ENCODE measurements at places on chromosomes 2 and 18.

GRCh38 chr2:224405412-224405811 lies 3.5 kb upstream of the FAM124B start:
- DNase-seq = no peak

- DNase-seq = no peak
These were observed 65.5 kb upstream of the CYP1B1 start for GRCh38 chr2:38141501-38141900.

GRCh38 chr2:37625796-37626571 lies 45.5 kb downstream of the CDC42EP3 start:
- DNase-seq = peak; percentile 27

- no peak for DNase-seq
These were observed 594 bp downstream of the RAD51AP2 start for GRCh38 chr2:17517481-17518211.

DNA sequence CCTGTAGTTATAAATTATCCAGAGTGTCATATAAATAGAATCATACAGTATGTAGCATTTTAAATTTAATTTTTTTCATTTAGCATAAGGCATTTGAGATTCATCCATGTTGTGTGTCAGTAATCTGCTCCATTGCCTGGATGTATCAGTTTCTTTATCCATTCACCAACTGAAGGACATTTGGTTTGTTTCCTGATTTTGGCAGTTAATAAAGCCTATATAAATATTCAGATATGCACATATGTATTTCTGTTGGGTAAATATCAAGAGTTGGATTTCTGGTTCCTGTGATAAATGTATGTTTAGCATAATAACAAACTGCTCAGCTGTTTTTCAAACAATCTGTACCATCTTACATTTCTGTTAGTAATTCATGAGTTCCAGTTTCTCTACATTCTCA lies 39.9 kb downstream of the CCDC150 start:
- no peak for DNase-seq

DNA sequence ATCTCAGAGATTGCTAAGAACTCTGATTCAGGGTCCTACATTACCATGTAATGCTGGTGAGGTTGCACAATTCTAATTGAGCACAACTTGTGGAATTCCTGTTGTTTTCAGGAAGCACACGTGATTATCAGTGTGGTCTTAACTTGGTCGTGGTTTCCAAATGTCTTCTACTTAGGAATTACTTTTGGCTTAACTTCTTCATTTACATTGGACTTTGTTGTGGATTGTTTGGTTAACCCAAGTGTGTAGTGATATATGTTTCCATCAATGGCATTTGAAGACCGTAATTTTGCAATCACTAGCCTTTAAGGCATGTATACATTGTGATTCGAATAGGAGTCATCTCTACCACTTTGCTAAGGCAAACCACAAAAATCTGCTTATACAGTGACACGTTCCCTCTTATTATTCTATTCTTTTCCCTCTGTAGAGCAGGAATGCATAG lies 373.3 kb downstream of the IRS1 start:
- no peak for DNase-seq

GRCh38 chr2:11348209-11348749 lies 3.8 kb upstream of the ROCK2 start:
- DNase-seq = no peak
